Central memory CD4-positive, alpha-beta T cell (primary cell): ENCODE measurements at places on chromosomes 2 and 18.

- no peak for DNase-seq
These were observed 297.5 kb upstream of the CRIM1 start for GRCh38 chr2:36058076-36058475.

GRCh38 chr18:75221897-75222296 lies 11.3 kb downstream of the TSHZ1 start:
- no peak for DNase-seq

DNA sequence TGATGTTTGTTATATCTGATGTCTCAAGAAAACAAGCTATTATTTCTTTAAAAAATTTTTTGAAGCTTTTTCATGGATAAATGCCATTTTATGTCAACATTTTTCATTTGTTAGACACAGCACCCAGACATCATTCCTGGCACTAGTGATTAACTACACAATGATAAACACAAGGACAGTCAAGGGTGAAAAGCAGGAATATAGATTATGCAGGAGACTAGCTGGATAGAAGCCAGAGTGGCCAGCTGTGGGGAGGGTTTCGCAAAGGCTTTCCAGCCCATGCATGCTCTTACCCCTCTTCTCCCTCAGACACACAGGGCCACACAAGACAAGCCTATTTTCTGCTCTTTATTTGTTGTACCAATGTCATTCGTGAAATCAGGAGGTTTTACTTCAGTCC lies 127.1 kb upstream of the TTC39C start:
- DNase-seq, result no peak

DNA sequence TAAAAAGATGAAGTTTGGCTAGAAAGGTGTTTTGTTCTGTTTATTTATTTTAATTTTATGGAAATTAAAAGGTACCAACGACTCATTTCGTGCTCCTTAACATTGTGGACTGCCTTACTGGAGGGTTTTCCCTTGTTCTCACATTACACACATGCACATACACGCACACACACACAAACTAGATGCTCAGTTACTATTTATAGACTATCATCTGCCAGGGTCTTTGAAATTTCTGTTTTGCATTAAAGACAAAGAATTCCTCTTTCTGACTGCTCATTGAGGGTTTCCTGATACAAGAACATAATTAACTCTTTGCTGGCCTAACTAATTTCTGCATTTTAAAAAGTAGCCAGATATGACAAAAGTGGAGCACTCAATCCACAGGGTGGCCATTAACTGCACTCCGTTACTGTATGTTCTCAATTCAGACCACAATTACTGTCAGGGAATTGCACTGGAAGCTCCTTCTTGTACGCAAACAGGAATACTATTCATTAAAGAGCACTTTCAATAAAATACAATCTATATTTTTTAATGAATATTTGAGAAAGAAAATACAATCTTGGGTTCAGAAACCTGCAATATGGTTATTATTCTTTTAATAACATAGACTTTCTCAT lies 366.9 kb upstream of the GALNT5 start:
- DNase-seq, result no peak

GRCh38 chr2:173657996-173658717 lies 303.5 kb downstream of the CDCA7 start:
- no peak for DNase-seq

DNA sequence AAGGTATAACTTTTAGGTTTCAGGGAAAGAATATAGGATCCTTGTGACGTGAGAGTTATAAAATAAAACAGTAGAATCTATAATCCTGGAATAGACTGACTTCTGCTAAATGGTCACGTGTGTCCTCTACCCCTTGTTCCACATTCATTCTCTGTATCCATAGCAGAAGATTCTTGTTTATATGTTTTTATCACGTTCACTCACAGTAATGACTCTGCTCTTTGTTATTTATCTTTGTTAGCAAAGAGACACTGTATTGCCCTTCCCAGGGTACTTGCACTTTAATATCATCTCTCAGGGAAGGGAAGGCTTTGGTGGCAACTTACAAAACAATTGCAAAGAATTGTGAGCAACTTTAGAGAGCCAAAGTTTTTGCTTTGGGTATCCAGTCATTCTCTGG lies 206.2 kb upstream of the LRRTM1 start:
- no peak for DNase-seq

DNA sequence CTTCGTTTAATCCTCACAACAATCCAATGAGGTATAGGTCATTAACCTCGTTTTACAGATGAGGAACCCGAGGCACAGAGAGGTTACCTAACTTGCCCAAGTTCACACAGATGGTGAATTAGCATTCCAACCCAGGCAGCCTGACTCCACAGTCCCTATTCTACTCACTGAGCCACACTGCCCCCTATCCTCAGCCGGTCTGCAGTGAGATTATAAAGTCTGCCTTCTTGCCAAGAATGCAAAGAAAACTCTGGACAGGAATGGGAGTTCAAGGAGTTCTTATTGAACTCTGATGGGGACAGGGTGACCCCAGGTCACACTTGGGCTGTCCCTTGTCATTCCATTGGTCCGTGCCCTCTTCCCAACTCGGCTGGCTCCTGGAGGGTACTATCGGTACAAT lies 118.1 kb upstream of the MSH6 start:
- DNase-seq, result no peak

DNA sequence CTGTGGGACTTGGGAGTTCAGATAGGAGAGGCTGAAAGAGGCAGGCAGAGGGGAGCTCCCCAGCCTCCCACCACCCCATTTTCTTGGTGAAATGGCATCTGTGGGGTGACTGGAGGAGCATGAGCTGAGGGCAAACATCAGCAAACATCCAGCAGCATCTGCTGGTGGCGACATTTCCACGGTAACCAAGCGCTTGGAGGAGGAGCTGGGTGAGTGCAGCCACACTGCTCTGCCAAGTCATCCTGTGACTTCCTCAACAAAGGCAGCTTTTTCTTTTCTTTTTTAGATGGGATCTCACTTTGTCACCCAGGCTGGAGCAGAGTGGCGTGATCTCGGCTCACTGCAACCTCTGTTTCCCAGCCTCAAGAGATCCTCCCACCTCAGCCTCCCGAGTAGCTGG lies 5.6 kb downstream of the TXNL4A start:
- no peak for DNase-seq

DNA sequence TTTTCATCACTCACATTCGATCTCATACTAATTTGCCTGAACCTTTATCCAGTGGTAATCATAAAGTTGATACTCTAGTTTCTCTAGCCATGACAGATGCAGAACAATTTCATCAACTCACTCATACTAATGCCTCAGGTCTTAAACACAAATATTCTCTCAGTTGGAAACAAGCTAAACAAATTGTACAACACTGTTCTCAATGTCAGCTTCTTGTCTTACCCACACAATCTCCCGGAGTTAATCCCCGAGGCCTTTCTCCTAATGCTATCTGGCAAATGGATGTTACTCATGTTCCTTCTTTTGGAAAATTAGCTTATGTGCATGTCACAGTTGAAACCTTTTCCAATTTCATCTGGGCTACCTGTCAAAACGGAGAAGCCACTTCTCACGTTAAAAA lies 11.5 kb upstream of the CNOT11 start:
- DNase-seq, result no peak

DNA sequence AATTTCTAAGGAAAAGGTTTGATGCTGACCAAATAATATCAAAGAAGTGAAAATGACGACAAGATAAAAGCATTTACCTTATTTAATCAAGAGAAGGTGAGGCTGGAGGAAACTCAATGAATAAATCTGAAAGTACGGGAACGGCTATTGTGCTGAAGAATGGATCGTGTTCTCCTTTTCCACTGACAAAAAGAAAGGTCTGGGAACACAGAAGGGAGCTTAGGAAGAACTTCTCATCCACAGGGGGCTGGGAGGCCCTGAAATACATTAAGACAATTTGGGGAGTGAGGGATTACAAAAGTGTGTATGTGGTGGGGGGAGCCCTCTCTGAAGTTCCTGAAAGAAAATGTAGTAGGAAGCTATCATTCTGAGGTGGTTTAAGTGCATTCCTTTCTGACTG lies 582.3 kb downstream of the SLC4A3 start:
- DNase-seq, result no peak

DNA sequence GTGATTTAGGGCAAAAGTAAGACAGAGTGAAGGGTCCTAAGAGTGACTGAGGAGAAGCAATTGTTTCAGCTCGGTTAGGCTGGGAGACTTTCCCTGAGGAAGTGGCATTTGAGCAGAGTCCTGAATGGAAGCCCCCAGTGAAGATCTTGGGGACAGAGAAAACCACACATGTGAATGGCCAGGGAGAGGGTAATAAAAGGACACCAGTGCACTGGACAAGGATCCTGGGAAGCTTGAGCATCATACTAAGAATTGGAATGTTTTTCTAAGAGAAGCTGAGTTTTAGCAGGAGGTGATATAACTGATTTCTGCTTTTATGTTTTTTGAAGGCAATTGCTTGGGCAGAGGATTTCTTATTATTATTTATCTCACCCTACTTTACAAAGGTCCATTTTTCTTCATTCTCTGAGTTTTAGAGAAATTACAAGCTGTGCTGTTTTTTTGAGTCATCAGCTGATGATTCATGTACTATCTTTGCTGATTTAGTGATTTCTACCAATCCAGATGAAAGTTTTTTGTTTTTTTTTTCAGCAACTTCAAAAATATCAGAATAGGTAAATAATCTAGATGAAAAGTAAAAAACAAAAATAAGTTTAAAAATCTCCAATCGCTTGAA lies 43.5 kb downstream of the MFSD6 start:
- no peak for DNase-seq

- DNase-seq, result no peak
These were observed 185.9 kb upstream of the HAAO start for GRCh38 chr2:42978175-42978886.
